ENCODE measurements at places on chromosomes 5 and 9.

DNA sequence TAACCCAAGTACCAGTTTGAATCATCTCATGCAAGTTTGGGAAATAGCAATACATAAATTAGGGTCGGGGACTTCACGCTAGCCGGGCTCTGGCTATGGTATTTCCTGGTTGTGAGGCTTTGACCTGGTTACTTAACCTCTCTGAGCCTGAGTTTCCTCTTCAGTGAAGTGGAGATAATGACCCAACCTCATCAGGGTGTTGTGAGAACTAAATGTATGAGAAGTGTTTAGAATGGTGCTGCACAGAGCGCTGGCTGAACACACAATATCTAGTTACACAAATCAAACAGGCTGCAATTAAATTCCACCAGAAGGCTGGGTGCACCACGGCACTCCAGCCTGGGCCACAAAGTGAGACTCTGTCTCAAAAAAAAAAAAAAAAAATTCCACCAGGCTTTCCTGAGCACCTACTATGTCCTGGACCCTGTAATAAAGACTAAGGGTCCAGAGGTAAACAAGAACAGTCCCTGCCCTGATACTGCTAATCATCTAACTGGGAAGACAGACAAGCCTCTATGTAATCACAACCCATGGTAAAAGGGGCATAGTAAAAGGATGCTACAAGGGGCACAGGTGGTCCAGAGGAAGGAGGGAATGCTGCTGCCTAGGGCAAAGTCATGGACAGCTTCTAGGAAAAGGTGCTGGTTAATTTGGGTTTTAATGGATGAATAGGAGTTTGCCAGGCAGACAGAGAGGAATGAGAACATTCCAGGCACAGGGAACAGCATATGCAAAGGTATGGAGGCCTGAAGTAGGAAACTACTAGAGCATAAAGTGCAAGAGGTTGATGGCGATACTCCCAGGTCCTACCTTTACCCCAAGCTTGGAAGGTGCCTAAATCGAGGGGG, 27.7 kb downstream of the DUSP1 start:
- DNase-seq, result no peak

DNA sequence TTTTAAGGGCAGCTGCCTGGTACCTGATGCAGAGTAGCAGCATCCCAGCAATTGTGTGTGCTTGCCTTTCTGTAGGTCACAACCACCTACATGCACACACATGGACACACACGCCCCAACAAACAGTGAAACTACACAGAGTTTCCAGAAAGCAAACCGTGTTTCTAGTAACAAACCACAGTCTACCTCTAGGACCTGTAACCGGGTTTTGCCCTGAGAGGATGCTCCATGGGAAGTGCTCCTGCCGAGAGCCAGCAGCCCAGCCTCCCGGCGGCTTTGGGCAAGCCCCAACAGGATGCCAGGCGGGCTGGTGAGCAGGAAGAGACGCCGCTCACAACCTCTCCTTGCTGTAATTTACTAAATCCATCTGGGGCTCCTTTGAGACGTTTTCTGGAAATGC, 4.1 kb upstream of the TCF7 start:
- DNase-seq, result no peak

- no peak for DNase-seq
Observed at GRCh38 chr9:99090336-99091130, 14.4 kb upstream of the TGFBR1 start.

DNA sequence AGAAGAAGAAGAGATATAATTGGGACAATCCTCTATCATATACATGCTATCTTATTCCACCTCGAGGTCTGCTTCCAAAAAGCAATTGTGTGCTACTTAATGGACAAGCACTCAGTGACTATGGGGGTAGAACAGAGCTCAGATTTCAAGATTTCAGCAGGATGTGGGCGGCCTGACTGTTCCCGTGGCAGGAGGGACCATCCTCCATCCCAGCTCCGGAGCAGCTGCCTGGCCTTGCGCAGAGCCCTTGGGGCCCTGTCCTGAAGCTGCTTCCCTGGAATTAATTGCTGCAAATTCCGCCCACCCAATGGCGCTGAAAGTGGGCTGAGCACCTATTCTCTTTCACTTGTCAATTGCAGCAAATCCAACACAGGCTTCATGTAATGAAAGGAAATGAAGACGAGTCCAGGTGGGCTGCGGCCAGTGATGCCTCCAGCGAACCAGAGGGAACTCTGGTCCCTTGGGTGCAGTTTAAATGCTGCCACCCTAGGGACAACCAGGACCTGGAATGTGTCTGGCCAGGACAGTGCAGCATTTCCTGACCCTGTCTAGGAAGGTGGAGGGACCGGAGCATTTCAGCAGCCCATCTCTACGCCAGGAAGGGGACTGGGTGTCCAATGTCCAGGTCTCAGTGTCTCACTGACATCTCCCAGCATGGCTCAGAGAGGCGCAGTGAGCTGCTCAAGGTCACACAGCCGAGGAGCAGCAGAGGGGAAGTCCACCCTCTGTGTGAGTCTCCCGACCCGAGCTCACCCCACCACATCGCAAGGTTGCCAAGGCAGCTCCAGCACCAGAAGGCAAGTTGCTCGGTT, 50.5 kb upstream of the FCN1 start:
- no peak for DNase-seq

DNA sequence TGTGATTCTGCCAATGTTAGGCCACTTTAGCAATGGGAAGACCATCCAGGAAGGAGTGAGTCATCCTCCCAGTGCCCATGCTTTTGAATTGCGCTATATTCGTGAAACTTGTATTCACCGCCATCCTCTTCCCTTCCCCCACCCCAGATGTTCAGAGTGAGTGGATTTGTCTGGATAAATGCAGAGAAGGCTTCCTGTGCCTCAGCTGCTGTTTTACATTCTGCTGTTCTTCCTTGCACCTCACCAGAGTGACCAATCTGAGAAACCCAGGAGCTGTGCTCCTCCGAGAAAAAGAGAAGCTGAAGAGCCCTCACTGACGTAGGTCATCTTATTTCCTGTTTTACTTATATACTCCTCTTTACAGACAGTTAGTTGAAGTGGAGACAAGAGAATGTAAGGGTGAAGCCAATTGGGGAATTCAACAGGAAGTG, 24.6 kb upstream of the SVEP1 start:
- DNase-seq, result no peak

DNA sequence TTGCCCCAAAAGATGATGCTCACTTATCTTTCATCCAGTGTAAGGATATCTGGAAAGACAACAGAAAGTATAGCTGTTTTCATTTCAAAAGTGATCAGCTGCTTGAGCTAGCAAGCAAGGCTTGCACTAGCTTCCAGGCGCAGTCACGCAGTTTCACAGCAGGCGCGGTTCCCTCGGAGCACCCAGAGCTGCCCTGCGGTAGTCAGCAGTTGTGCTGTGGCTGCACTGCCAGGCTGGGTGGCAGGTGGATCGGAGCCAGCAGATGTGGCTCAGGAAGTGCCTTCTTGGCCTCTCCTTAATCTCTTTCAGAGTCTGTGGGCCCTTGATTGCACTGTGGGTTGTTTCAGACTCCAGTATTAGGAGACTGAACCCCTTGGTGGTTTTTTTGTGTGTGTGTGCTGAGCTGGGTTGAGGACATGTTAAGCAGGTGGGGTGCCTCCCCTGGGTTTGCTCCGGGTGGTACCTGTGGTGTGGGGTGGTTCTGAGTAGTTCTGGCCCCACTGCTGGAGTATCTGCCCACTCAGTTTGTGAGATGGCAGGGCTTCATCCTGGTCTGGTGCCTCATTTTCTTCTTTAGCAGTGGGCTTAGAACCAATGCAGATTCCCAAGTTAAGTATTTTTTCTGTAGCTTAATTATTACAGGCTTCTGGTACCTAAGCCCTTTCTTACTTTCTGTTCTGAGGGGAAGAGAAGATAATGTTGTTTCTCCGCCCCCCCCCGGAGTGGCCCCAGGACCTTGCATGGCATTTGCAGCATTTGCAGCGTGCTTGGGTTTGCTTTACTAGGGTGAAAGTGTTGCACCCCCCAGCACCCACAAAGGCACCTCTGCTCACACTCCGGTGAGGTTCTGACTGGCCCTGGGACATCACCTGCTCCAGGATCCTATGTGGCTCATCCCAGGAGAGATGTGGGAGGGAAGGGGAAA, 16.4 kb downstream of the TENT4A start:
- no peak for DNase-seq

DNA sequence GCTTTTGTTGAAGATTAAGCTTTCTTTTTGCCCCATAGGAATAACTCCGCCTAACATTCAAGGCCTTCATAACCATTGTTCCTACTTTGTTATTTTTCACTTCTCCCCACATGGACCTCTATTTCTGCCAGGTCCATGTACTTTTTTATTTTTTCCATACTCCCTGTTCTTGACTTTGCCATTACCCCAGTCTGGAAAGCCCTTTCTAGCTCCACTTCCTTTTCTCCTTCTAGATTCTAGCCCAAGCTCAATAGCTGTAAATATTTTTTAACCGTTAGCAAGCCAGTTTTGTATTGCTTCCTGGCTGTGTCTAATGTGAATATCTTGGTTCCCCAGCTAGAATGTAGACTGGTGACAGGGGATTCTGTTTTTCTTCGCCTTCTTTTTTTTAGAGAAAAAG, 26.1 kb downstream of the NCBP1 start:
- DNase-seq, result no peak

- DNase-seq, result no peak
Observed at GRCh38 chr9:134259708-134260107, 66.5 kb upstream of the RXRA start.

GRCh38 chr9:128798896-128799295, 11.8 kb downstream of the TBC1D13 start:
- no peak for DNase-seq

GRCh38 chr5:113614191-113614590, 100.7 kb downstream of the YTHDC2 start:
- no peak for DNase-seq

GRCh38 chr5:137035480-137035878, 463.6 kb downstream of the SPOCK1 start:
- DNase-seq, result no peak

GRCh38 chr5:56412601-56413379, 179.7 kb upstream of the ANKRD55 start:
- no peak for DNase-seq

- DNase-seq, result no peak
Observed at GRCh38 chr9:34459941-34460340, 1.3 kb downstream of the DNAI1 start.

DNA sequence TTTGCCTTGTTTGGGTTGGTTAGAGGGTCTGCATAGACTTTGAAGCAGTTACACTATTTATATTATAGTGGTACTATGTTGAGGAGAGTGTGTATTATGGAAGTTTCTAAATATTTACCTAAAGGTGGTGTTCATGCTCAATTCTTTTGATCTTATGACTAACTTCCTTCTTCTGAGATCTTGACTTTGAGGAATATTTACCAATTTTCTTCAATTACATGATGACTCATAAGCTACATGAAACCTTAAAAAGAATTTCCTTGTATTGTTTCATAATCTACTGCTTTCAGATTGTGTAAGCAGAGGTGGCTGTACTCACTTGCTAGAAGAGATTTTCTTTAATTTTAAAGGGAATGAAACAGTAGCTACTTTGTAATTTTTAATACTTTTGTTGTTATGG, 276.1 kb downstream of the TAF11L14 start:
- DNase-seq, result no peak

DNA sequence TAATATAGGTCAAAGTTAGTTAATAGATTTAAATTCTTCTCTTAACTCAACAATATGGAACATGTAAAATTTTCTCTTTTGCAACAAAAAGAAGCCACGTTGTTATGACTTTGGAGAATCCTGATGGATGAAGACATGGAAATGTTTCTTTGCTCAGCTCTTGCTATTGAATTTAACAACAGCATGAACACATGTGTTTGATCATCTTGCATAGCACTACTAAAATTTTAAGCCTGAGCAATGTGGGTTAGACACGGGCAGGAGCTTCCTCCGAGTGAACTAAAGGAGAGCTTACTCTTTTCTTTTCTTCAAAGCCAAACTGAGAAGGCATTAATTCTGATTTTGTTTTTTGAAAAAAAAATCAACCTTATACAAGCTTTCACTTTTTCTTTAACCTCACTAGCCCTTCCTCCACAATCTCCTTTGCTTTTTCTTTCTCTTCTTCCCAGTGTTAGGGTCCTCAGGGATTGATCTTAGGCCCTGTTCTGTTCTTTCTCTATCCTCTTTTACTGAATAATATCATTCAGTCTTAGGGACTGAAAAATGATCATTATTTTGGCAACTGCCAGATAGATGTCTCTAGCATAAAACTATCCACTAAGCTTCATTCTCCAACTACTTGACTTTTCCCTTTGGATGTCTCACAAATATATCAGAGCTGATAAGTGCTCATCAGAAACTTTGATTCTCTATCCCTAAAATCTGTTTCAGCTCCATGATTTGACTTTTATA, 36.9 kb downstream of the ADAMTS19 start:
- DNase-seq, result no peak

DNA sequence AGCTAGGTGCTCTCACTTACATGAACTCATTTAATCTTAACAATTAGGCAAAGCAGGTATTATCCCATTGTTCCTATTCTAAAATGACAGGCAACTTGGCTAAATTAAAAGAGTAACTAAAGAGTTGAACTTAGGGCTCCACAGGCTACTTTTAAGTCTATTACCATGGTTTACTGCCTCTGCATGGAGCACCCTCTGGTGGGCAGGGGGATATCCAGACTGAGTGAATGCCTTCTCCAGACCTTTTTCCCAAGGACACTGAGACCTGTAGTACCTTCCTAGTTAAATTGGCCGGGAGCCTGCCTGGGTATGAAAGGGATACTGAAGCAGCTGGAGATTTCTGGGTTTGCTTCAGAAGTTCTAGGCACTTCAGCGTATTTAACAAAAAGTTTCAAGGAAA, 238.1 kb downstream of the ELAVL2 start:
- DNase-seq, result no peak

GRCh38 chr5:117859176-117859575, 1129.2 kb downstream of the DTWD2 start:
- DNase-seq, result no peak

GRCh38 chr9:114482593-114482992, 22.7 kb downstream of the WHRN start:
- DNase-seq, result no peak

All from vagina (tissue), 2 donors.